ENCODE measurements at places on chromosomes 12 and 14. TPM values are rescaled to one million over a fixed set of nuclear protein-coding genes. Genes with fewer than 3 reads are reported as not detected.

DNA sequence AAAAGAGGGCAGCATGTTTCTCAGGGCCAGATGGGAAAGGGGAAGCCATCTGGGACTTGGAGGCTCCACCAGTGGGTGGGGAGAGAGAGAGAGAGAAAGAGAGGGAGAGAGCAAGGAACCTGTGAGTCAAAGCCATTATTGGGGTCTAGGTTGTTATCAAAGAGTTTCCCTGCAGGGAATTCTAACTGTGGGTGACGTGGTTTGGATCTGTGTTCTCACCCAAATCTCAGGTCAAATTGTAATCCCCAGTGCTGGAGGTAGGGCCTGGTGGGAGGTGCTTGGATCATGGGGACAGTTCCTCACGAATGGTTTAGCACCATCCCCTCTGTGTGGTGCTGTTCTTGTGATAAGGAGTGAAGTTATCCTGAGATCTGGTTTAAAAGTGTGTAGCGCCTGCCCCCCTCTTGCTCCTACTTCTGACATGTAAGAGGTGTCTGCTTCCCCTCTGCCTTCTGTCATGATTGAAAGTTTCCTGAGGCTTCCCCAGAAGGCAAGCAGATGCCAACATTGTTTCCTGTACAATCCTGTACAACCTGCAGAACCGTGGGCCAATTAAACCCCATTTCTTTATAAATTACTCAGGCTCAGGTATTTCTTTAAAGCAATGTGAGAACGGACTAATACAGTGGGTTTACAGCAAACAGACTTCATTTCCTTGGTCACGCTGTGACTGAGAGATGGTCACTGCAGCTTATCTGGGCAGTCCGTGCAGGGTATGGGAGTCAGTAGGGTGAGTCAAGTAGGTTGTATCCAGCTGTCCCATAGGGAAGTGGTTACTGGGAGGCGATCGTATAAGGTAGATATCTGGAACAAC lies 52.4 kb downstream of the CCDC91 start:
- DNase-seq: no peak

DNA sequence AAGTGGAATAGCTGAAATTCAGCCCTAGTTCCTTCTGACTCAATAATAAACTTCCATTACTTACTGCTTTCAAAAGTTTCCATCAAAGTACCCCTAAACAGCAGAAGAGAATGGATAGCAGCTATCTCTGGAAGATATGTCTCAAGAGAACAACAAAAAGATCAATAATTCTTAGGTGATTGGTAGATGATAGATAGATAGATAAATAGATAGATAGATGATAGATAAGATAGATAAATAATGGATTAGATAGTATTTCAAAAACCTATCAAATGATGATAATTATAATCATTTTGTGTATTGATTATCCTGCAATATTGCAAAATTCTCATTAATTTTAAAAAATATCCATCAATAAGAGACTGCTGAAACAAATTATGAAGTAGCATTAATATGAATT lies 97.4 kb upstream of the CCND2 start:
- no peak for DNase-seq

The ASPG gene
- total RNA-seq: not detected

The RFX4 gene
- total RNA-seq: not detected

The RTL1 gene
- not detected for total RNA-seq

The ADAM21 gene
- total RNA-seq: not detected

The SLC38A4 gene
- total RNA-seq: not detected

DNA sequence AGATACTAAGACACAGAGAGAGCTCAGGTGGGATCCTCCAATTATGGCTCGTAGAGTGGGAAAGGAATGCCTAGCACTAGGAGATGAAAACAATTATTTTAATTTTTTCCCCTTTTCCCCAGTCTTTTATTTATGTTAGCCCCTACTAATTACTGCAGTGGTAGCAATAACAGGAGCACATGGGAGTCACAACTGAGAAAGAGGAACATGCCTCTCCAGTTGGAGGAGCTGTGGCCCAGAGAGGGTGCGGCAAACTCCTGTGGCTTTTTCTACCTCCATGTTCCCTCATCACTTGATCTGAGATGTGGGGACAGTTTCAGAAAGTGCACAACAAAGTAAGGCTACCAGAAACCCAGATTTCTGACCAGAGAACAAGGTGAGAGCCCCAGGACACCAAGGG lies 25.9 kb upstream of the POC1B start:
- no peak for DNase-seq

The INHBE gene
- not detected for total RNA-seq

DNA sequence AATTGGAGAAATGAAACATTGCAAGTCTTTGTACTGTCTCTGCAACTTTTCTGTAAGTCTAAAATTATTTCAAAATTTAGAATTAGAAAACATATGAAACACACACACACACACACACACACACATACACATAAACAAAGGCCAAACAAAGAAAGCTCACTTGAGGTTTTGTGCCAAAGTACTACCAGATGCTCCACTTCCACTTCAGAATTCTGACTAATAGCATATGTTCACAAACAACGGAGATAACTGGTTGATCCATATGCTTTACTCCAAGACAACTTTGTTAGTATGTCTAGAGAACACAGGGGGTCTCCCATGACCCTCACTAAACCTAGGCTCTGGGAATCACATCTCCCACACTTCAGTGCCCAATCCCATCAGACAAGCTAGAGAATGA lies 133.8 kb upstream of the CLEC14A start:
- DNase-seq: no peak

- DNase-seq: no peak
Observed at GRCh38 chr14:74888164-74889158, 6.7 kb downstream of the DLST start.

GRCh38 chr12:76921100-76921471 lies 42.3 kb upstream of the CSRP2 start:
- DNase-seq: no peak

DNA sequence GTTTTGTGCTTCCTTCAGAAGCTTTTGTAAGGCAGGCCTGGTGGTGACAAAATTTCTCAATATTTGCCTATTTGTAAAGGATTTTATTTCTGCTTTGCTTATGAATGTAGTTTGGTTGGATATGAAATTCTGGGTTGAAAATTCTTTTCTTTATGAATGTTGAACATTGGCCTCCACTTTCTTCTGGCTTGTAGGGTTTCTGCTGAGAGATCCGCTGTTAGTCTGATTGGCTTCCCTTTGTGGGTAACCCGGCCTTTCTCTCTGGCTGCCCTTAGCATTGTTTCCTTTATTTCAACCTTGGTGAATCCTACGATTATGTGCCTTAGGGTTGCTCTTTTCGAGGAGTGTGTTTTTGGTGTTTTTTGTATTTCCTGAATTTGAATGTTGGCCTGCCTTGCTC lies 58.2 kb downstream of the NUBPL start:
- DNase-seq: no peak

The OR4K2 gene
- total RNA-seq: not detected

- DNase-seq: no peak
Observed at GRCh38 chr12:105977652-105978051, 161.1 kb downstream of the NUAK1 start.

- DNase-seq: no peak
Observed at GRCh38 chr14:59123531-59123930, 64.9 kb upstream of the DAAM1 start.

- peak; percentile 64 for DNase-seq
Observed at GRCh38 chr14:71753126-71753830, 179.0 kb upstream of the RGS6 start.

DNA sequence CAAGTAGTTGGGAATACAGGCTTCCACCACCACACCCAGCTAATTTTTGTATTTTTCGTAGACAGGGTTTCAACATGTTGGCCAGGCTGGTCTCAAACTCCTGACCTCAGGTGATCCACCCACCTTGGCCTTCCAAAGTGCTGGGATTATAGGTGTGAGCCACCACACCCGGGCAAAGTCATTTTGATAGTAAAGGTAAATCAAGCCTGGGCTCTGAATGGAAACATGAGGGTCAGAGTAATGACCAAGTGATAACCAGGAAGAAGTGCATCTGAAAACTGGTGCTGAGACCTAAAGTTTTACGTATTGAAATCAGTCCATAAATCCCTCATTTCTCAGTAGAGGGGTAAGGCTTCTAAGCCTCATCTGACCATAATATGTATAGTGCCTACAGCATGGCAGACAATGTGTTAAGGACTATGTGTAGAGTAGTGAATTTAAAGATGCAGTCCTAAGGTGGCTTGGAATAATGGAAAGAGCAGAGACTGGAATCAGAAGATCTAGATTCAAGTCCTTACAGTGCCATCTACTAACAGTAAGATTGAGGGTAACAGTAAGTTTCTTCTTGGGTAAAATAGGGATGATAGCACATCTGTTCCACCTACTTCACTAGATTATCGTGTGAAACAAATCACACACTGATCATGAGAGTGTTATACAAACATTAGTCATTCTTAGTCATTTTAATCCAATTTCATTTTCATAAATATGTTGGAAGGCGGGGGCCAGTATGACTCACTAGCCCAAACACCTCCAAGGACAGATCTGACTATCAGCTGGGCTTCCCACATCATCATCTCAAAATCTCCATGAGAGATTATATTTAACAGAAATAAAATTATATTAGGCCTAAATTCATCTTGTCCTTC lies 11.2 kb downstream of the MAP4K5 start:
- peak; percentile 38 for DNase-seq

The FAM90A1 gene
- total RNA-seq: not detected

The NID2 gene
- 0.40 TPM for total RNA-seq

The OAS1 gene
- total RNA-seq: 21.1 TPM

DNA sequence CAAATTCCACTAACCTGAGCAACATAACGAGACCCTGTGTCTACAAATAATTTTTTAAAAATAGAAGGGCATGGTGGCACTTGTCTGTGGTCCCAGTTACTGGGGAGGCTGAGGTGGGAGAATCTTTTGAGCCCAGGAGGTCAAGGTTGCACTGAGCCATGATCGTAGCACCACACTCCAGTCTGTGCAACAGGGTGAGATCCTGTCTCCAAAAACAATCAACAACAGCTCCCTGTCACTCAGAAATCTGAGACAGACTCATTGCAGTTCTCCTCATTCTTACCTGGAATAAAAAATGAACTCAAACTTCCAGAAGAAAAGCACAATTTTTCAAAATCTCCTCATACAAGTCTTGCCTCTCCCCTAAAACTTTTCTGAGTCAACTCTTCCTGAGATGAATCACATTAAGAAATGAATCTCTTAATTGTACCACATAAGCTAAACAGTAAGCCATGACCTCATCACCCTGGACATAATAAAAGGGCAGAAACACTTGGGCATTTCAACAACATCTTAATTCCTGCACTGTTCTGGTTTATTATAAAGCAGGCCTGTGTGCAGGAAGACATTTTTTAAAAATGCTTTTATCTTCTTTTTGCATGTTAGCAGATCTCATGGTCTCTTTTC lies 214.3 kb upstream of the CDKN3 start:
- no peak for DNase-seq

The NRXN3 gene
- not detected for total RNA-seq

DNA sequence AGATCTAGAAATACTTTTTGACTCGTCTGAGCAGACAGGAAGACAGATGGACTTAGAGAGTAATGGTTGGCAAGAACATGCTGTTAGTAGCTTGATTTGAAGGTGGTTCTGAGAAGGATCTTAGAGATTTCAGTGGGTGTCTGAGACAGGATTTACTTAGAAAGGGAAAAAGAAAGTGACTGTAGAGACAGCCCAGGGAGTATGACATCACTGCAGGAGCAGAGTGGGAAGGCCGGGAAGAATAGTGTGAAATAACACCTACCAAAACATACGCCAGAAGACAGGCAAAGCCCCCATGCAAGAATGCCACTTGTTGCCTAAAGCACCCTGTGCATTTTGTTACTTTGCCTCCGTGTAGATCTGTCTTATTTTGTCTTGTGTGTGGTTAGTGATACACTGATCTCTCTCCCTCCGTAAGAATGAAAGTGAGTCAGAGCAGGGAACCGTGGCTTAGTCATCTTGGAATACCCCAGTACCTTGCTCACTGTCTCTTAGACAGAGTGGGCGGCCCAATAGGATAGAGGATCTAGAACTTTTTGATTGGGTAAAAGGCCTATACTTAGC lies 161.3 kb upstream of the IFNG-AS1 start:
- no peak for DNase-seq

The OR4K14 gene
- not detected for total RNA-seq

The AMDHD1 gene
- 1.6 TPM for total RNA-seq

The POTEM gene
- total RNA-seq: not detected

The HOTAIR gene
- total RNA-seq: not detected

The RPGRIP1 gene
- total RNA-seq: 0.68 TPM

GRCh38 chr12:123142921-123143735 lies 7.8 kb downstream of the PITPNM2 start:
- DNase-seq: no peak

DNA sequence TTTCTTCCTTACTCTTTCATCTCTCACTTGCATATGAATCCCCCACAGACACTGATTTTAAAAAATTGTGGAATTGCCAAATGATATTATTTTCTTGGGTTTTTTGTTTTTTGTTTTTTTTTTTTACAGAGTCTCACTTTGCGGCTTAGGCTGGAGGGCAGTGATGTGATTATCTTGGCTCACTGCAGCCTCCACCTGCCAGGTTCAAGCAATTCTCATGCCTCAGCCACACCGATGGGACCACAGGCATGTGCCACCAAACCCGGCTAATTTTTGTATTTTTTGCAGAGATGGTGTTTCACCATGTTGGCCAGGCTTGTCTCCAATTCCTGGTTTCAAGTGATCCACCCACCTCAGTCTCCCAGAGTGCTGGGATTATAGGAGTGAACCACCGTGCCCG lies 68.2 kb downstream of the BCAT1 start:
- no peak for DNase-seq

DNA sequence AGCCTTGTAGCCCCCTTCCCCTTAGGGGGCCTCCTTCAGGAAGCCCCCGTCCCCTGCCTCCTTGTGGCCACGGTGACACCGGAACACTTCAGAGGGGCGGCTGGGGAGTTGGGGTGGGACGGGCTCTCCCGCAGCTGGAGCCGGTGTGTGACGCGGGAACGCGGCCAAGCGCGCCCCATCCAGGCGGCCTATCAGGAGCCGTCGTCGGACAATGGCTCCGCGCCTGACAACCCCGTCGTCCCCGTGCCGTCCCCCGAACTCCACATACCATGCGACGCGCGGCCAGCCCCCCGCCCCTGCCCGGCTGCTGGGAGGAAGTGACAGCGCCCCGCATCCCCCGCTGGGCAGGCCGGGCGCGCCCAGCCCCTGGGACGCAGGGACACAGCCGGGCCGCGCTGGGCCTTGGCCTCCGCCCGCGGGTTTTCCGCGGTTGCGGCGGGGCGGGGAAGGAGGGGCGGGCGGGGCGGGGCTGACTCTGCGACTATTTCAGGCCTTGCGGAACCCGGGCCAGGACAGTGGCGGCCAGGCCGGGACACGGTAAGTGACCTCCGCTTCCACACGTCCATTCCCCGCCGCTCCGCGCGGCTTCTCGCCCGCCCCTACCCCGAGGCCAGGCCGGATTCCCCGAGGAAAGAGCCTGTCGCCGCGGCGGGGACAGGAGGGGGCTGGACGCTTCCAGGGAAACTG lies at the start of gene TNFAIP2:
TSS of gene TNFAIP2 (plus strand) at position 515 of the 687 bp plus-strand sequence. CDS start 2,997 bp downstream, outside the sequence.
- DNase-seq: no peak

The TCL1B gene
- not detected for total RNA-seq

The RAB5B gene
- 69.4 TPM for total RNA-seq

The TAS2R42 gene
- total RNA-seq: not detected

The ZDHHC22 gene
- total RNA-seq: not detected

DNA sequence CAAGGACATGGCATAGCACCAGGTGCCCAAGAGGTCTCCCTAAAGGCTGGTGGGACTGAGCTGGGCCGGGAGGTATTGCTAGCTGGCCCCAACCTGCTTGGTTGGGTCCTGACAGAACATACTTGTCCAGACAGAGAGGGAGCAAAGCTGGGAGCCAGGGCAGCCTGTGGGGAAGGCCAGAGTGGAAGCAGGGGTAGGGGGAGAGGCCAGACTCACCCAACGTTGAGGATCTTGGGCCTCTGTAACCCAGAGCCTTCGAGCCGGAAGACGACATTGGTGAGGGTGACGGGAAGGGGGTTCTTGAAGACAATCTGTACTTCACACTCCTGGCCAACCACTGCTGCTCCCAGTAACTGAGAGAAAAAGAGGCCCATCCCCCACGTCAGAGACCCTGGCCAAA lies 9.0 kb downstream of the TGM1 start:
- DNase-seq: no peak

The OTX2 gene
- total RNA-seq: not detected

Data from natural killer cell (primary cell).